RPMI8226 (cell line): ENCODE measurements at places on chromosomes 5 and 9.
A peak's percentile ranks its signal among the peaks of the same experiment; 100 is the strongest.

DNA sequence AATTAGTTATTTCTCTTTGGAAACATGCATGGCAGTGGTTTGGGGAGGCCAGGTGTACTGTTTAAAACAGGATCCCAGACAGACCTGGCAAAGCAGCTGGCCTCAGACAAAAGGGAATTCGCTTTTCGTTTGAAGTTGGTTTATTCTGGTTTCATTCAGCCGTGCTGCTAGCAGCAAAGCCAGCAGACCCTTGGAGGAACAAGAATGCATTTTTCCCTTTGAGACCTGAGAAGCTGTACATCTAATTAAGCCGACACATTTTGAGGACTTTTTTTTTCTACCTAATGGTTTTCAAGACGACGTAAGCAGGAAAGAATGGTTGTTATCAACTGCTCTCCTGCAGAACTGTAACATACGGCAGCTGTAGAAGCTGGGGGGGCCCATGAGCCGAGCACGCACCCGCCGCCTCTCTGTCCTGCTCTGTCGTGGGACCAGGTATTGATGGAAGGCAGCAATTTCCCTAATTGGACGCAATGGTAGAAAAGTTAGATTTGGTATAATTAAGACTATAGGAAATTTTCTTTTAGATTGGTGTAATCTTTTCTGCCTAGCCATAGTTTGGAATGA lies 13.6 kb downstream of the PLEKHG4B start:
- no peak for DNase-seq

GRCh38 chr5:158819095-158819494 lies 280.6 kb downstream of the EBF1 start:
- no peak for DNase-seq

DNA sequence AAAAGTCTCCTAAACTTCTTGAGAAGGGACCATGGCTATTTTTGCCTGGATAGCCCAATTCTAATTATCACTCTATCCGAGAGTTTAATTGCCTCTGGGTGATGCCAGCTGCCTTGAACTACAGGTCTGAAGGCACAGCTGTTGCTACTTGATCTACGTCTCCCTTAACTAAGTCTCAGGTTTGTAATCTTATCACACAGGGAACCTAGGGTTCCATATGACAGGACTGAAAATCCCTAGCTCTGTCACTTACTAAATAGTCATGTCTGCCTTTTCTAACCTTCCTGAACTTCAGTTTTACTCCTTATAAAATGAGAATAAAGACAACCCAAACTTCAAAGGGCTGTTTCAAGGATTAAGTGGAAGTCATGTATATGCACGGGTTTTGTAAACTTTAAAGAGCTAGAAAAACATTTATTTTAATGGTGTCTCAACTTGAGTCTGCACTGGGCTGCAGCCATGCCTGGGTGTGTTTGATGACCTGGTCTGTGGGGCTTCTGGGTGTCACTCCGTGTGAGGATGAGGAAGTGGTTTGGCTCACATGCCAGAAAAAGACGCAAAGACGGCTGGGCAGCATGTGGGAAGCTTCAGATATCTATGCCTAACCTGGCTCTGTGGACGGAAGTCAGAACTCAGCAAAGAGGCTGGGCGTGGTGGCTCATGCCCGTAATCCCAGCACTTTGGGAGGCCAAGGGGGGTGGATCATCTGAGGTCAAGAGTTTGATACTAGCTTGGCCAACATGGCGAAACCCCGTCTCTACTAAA lies 129.3 kb upstream of the SLC44A1 start:
- peak; percentile 76 for DNase-seq

GRCh38 chr9:113543296-113543981 lies 79.9 kb downstream of the RGS3 start:
- DNase-seq = no peak

GRCh38 chr5:15501091-15501791 lies 1.3 kb downstream of the FBXL7 start:
- DNase-seq = peak; percentile 8

- no peak for DNase-seq
Measured at GRCh38 chr5:3080366-3080765, 328.9 kb upstream of the IRX2 start.
